ENCODE measurements at places on chromosomes 12 and 14.

GRCh38 chr14:97976861-97977260 lies 1179.7 kb downstream of the VRK1 start:
- no peak for DNase-seq

GRCh38 chr12:127414636-127415035 lies 852.3 kb upstream of the TMEM132C start:
- no peak for DNase-seq

DNA sequence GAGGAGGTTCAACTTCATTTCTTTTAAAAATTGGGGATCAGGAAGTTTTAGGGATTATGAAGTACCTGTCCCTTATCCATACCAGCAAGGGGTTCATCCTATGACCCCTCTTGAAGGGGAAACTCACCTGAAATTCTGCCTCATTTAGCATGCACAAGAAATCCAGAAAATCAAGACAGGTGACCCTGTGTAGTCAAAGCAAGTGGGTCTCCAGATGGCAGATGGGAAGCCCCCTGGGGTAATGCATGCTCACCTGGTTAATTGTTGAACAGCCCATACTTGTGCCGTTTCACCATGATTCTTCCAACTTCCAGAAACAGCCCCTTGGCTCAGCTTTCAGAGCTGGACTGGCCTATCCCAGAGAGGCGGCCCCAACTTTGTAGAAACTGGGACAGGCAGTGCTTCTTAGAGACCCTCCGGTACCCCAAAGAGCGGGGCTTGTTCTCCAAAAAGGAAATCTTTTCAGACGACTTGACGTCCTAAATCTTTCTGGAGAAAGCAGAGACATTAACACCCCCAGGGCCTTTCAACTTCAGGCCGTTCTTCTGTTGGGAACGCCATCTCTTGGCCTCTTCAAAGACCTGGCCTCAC lies 66.3 kb upstream of the ESRRB start:
- no peak for DNase-seq

DNA sequence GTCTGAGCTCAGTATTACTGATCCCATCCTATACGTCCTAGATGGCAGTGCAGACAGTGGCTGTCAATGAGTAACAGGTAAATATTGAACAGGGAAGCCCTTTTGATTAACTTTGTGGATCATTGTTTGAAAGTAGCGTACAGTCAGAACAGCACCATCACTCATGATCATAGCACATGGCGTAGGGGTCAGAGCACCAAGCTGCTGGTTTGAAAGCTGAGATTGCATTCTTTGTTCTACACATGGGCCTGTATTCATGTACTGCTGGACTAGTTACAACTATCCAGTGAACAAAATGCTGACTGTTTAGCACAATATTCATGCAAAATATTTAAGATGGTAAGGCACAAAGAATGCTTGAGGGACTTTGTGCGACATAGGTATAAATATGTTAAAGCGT lies 131.8 kb downstream of the NPAS3 start:
- no peak for DNase-seq

- no peak for DNase-seq
Measured at GRCh38 chr12:13455778-13456144, 259.2 kb downstream of the EMP1 start.
